NB4 (cell line): ENCODE measurements at places on chromosomes 2 and 18.

GRCh38 chr2:120993661-120994060 lies 258.0 kb downstream of the GLI2 start:
- no peak for DNase-seq

DNA sequence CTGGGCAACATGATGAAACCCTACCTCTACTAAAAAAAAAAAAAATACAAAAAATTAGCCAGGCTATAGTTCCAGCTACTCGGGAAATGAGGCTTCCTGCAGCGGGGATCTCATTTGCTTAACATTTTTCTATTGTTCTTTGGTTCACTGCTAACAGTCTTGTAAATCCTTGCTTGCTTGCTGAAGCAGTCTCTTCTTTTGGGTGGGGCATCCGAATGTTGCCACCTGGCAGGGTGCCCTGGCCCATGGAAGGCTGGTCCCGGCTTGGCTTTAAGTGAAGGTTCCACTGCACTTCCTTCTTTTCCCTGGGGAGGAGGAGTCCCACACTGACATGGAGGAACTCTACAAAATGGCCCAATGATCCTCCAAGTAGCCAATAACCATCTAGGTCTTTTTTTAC lies 6.0 kb upstream of the ANKRD29 start:
- no peak for DNase-seq

DNA sequence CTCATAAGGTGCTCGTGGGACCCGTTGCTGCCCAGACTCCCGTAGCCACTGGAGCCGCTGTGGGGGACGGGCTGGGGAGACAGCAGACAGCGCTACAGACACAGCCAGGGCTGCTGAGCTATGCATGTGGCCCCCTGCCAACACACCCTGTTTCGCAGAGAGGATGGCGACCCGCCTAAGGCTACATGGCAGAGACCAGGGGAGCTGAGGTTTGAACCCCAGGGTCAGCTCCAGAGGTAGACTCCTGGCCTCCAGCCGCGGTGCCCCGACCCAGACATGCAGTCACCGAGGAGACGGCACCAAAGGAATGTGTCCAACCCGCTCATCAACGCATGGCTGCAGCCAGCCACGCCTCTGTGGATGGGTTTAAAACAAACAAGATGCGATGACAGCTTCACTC lies 21.0 kb upstream of the HES6 start:
- no peak for DNase-seq

DNA sequence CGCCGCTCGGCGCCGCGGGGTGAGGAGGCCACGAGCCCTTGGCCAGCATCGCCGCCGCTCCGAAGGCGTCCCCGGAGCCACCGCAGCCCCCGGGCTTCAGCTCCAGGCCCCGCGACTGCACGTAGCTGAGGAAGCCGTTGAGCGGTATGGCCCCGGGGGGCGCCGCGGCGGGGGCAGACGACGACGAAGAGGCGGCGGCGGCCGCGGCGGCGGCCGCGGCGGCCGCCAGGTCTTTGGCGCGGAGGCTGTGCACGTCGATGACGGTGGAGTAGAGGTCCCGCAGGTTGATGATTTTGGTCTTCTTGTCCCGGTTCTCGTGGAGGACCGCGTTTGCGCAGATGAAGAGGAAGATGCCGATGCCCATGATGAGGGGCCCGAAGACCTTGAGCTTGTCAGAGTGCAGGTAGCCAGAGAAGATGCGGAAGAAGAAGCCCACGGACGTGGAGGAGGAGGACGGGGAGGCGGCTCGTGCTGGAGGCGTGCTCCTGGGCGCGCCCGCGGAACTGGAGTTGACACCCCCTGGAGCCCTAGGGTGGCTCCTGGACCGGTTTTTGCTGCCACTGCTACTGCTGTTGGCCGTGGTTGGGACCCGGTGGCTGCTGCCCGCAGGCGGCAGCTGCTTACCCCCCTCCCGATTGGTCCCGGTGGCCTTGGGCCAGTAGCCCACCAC lies 4.0 kb downstream of the TMEM200C start:
- DNase-seq, result no peak

DNA sequence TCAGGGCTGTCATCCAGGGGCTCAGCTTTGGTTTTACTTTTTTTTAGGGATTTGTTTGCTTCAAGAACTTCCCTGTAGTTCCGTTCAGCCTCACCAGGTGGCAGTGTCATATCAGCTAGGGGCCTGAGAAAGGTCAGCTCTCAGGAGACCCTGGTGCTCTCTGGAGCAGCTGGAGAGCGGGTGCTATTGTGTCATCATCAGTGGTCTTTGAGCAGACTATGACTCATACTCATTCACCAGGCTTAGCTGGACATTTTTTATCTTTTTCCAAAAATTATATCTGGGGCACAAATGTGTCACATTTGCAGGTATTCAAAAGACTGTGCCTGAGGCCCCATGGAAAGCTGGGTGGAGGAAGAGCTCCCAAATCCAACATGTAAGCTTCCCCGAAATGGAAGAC lies 24.4 kb downstream of the ZNF892 start:
- DNase-seq, result peak; percentile 93

DNA sequence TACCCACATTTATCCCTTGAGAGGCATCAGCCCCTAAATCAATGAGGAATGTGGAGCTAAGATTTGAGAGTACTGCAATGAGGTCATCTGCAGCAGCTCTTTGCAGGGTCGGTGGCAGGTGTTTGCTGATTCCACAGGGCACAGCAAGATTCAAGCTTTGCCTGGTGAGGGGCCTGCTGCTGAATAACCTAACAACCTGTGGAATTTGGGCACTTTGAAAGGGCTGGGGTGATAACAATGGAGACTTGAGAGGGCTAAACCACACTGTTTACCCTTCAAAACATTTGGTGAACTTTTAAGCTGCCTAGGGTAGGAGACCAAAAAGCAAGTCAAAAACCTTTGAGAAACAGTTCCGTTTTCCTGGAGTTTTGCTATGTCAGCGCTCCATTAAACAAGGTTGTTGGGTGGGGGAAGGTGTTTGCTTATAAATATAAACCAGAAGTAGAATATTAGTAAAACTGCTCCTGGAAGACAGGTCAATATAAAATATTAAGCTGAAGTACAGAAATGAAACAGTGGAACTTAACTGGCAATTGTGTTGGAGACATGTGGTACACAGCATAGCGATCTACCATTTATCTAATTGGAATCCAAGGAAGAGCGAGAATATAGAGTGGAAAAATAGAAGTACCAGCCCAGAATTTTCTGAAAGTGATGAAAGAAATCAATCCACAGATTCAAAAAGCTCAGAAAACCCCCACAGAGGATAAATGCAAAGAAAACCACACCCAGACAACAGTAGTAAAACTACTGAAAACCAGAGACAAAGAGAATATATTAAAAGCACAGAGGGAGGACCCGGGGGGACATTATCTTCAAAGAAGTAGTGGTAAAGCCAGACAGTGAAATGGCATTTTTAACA lies 15.7 kb downstream of the COPS8 start:
- no peak for DNase-seq

DNA sequence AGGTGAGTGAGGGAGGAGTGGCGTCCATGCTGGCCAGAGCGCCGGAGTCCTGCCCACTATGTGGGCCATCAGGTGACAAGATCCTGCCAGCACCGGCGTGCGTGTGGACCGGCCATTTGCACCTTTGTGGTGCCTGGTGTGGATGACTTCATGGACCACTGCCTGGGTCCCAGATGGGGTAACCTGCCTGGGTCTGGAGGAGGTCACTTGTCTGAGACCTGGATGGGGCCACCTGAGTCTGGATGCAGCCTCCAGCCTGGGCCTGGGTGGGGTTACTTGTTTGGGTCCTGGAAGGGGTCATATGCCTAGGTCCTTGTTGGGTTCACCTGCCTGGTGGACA lies 299.6 kb downstream of the NDUFA10 start:
- no peak for DNase-seq

DNA sequence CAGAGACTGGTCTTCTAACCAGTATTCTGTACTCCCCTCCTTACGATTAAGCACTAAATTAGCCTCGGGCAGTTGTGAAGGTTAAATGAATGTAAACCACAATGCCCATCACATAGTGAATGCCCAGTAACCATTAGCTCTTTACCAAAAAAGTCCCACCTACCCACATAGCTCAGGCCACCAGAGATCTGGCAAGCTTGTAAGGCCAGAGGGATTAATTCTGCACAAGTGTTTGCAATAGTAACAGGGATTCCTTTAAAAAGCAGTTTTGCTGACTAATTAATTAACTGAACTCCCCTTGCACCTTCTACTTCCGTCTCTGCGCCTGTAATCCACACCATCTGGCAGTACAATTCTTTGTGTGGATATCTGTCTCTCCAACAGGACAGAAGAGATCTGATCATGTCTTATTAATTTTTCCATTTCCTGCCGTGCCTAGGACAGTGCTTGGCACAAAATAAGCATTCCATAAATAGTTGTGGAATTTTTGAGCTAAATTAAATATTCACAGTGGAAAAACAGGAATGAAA lies 36.2 kb upstream of the IGFBP2 start:
- peak; percentile 84 for DNase-seq

GRCh38 chr2:239908308-239908707 lies 116.8 kb downstream of the NDUFA10 start:
- peak; percentile 90 for DNase-seq

- DNase-seq, result no peak
These were observed 11.4 kb downstream of the UBE2F start for GRCh38 chr2:237978058-237978712.

DNA sequence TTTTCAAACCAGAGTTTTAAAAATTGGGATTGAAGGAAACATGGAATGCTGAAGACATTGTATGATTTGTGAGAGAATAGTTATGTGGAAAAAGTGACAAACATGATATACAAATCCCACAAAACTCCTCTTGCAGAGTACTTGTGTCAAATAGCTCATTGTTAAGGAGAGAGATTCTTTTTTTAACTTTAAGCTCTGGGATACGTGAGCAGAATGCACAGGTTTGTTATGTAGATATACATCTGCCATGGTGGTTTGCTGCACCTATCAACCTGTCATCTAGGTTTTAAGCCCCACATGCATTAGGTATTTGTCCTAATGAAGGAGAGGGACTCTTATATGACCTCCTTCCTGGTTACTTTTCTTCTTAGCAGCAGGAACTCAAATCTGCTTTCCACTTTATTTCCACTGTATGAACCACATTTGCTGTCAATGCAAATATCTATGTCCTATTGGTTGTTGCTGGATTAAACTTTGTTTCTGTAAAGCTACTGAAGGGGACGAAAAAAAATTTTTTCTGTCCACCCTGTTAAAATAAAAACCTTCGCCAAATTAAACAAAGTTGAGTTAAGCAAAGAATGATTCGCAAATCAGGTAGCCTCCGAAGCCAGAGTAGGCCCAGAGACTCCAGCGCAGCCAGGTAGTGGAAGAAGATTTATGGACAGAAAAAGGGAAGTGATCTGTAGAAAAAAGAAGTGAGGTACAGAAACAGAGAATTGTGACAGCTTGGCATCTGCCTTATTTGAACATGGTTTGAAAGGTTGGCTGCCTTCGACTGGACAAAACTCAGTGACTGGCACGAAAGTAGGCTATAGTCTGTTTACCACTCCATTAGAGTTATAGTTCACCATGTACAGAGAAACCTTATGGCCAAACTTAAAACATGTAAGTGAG lies 430.1 kb upstream of the CHST9 start:
- DNase-seq, result no peak

DNA sequence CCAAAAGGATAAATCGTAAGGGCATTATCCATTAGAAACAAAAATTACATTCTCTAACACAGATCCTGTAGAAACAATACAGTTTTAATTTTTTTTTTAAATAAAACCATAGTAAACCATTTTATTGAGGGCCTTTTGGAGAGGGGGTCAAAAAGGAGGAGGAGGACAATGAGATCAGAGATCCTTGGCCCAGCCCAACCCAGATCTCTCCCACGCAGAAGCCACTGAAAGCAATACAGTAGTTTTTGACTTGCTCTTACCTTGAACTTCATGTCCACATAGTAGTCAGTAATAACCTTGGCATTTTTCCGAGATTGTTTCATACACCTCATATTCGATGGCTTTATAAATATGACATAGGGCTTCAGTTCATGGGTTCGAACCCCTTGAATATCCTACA lies 4.1 kb upstream of the TMEM237 start:
- no peak for DNase-seq

DNA sequence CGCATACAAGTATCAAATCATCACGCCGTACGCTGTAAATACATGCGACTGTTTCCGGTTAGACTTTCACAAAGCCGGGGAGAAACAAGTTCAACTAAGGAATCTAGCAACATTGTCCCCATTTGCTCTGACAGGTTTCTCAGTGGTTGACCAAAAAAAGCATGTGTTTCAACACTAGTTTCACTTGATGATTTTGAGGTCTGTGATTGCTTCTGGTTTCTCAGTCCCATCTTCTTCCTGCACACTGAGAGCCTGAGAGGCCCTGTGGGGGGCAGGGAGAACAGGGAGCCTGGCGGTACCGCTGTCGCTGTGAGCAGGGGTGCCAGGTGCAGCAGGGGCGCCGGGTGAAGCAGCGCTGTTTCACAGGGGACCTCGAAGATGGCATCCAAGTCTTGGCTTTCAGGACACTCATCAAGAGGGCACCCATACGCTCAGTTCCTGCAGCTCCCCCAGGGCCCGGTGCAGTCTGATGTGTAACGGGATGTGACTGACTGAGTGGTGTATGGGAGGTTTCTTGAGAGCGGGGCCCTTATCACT lies 270.9 kb downstream of the TWIST2 start:
- DNase-seq, result no peak

DNA sequence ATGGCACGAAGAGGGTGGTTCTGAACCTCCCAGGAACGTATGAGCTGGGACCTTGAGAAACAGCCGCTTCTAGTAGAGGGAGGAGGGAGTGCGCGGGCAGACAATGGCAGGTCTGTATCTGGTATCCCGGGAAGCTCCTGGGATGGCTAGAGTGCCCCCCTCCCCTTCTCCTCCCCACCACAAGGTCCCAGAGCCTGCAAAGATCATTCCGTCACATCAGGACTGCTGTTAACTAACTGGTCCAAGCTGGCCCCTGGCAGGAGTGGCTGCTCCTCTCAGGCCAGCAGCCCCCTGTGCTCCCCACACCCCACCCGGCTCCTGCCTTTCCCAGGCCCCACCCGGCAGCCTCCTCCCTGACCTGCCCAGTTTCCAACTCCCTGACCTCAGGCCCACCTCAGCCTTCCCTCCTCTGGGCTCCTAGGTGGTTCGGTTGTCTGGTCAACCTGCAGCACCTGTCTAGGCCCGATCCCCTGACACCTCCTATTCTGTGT lies 75.0 kb downstream of the TPO start:
- no peak for DNase-seq

DNA sequence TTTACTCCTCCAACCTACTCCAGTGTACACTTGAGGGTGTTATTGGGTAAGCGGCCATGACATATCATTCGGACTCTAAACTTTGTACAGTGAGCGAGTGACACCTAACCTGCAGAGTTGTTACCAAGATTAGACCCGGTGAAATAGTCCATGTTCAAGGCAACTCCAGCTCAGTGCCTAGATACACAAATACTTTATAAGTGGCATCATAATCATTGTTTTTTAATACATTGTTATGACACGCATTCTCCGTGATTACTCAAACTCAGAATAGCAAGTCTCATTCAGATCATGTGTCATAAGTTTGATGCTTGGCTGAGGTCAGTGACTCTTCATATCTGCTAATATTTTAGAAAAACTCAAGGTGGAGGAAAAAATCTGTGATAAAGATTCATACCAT lies 597.8 kb downstream of the DCC start:
- no peak for DNase-seq

DNA sequence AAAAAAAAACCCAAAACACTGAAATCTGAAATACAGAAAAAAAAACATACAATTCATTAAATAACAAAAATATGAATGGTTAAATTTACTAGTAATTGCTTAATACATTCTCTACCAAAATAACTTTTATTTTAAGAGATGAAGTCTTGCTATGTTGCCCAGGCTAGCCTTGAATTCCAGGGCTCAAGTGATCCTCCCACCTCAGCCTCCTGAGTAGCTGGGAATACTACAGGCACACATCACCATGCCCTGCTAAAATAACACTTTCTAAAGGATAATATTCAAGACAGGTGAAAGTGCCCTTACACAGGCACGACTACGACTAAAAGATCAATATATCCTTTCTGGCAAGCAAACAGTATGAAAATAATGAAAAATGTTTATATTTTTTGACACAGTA lies 9.5 kb downstream of the USP34 start:
- DNase-seq, result no peak
